ENCODE measurements at places on chromosomes 12 and 14.

- no peak for DNase-seq
Observed at GRCh38 chr12:51669271-51669670, 78.2 kb downstream of the SCN8A start.

DNA sequence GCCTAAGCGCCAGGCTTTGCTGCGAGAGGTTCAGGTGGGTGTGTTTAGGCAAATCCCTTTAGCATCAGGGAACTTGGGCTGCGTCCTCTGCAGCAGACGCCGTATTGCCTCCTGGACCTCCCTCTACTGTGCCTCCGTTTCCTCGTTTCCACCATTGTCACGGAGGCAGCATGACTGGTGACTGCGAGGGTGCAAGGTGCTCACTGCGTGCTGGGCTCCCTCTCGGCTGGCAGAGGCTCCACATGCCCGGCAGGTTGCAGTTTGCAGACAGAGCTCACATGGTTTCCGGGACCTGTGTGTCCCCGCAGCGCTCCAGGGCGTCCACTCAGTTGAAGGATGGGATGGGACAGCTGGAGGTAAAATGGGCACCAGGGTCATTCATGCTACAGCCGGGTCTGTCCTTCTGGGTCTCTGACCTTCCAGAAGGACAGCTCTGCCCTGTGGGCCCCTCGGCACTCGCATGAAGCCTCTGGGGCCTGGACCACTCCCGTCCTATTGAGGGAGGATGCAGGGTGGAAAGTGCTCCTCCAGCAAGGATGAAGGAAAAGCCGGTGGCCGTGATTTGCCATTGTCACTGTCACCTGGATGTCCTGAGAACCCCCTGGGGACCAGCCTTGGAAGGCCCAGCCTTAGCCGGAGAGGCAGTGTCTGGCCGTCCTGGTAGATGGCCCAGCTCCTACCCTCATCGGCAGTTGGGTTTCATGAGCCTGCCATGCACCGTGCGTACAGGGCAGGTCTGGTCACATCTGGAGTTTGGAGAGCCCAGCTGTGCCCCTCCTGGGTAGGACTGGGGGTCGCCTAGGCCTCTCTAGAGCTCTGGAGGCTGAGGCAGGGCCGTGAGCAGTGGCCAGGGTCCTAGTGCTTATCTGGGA is 146.5 kb downstream of the KIF26A start:
- DNase-seq: no peak

GRCh38 chr14:75201087-75201486 is 24.7 kb upstream of the TMED10 start:
- DNase-seq: no peak

DNA sequence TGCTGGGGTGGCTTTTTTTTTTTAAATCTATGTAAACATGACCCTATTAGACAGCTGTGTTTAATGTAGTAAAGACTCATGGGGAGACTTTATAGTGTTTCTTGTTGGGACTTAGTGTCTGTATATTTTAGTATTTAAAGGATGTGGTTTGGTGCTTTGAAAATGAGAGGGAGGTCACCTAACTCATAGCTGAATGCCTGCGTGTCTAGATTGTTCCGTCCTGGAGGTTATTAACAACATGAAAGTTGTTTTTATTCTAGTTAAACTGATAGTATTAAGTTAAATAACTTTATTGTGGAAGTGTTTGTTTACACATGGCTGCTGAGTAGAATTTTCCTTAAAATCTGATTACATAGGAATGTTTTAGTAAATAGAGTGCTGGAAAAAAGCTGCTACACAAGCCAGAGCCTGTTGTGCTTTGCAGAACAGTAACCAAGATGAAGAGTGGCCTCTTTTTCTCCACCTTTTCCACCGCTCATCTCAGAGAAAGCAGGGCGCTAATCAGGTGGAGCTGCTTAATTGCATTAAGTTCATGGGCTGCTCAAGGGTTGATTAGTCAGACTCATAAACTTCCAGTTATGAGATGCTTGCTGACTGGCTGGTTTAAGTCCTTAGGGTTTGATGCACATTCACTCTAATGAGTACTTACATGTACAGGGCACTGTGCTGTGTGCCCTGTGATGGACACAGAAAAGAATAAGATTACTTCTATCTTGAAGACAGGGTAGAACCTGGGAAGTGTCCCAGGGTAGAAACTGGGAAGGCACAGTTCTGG is 62.7 kb downstream of the FBXO34 start:
- DNase-seq: no peak

DNA sequence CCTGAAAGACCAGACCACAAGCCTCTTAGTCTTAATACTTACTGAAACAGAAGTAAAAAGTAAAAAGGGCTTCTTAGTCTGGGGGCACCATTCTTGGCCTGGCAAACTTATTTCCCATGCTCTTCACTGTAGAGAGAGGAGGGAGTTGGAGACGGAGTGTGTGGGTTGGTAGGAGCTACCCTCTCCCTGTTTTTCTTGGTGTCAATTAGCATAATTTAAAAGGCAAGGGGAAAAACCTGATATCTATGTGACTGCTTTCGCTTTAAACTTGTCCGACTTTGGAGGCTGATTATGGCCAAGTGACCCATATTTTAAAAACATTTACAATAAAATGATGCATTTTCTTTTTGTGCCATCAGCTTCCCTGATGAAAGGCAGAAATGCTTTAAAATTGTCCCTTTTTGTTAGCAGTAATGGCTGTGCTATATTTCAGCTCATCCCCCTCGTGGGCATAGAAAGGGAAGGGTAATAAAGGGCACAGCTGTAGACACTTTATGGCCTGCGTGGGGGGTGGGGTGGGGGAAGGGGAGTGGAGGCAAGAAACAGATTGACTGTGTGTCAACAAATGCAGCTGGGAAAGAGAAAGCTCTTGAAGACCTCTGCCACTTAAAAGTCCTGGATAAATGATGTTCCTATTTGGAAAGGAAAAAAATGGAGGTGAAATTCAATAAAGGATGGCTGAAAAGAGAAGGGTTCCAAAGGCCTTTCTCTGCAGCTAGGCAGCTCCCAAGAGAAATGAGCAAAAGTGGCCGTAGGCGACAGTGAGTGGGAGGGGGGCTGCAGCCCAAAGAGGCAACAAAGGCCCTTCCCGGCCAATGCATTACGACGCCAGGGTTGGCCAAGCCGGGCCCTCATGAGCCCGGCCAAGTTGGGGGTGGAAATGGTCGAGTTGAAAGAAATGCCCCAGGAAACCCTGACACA is 57.5 kb upstream of the TMEM263 start:
- DNase-seq: peak; percentile 46

- DNase-seq: no peak
Observed at GRCh38 chr14:104256025-104256424, 117.6 kb downstream of the KIF26A start.

GRCh38 chr12:131001493-131001892 is 47.8 kb downstream of the ADGRD1 start:
- DNase-seq: no peak

GRCh38 chr12:49188916-49189367 is at the start of gene TUBA1A:
TUBA1A (minus strand) TSS chr12:49189080; CDS start chr12:49188979, 101 bp downstream.
- peak; percentile 95 for DNase-seq

- DNase-seq: no peak
Observed at GRCh38 chr12:49261721-49262120, 3.2 kb upstream of the TUBA1C start.

GRCh38 chr12:77891518-77892147 is 60.9 kb downstream of the NAV3 start:
- no peak for DNase-seq

DNA sequence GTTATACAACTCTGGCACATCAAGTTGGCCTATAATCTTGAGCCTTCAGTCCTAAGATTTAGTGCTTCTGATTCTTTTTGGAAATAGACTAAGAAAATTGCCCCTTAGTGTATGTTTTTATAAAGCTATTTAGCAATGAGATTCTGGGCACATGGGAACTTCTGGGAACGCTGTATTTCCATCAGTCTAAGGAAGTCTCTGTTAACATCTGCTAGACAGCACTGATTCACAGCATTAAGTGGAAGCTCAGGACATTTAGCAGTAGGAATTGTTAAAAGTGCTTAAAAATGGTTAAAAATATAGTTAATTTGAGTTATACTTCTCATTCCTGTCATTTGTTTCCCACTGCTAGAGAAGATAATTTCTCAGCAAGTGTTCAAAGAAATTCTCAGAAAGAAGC is 579.1 kb downstream of the SLC16A7 start:
- DNase-seq: no peak

- no peak for DNase-seq
Observed at GRCh38 chr12:22029491-22029890, 16.5 kb upstream of the CMAS start.

DNA sequence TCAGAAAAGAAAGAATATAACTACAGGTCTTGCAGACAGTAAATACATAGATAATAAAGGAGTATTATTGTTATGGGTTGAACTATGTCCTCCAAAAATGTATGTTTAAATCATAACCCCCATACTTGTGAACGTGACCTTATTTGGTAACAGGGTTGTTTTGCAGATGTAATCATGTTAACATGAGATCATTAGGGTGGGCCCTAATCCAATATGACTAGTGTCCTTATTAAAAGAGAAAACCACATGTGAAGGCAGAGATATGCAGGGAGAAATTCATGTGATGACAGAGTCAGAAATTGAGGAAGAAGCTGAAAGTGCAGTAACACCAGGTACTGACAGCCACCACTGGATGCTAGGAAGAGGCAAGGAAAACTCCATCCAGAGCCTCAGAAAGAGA is 29.0 kb downstream of the MAGOHB start:
- no peak for DNase-seq

GRCh38 chr12:89390802-89391673 is 38.7 kb upstream of the DUSP6 start:
- DNase-seq: no peak

GRCh38 chr14:69845787-69846186 is 33.4 kb upstream of the SMOC1 start:
- DNase-seq: no peak

DNA sequence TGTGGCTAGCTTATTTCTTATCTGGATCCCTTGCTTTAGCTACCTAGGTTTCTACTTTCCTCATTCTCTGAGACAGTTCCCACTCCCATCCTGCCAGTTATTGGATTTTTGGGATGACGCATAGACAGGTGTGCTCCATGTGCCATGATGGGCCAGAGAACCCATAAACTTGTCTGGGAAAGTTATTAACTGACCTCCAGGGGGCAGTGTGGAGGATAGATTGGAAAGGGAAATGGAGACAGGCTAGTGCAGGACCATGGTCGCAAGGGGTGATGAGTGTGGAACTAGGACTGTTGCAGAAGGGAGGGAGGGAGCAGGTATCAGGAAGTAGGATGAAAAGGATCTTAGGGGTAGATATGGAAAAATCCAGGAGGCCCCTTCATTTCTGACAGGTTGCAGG is 80.3 kb downstream of the ESRRB start:
- DNase-seq: peak; percentile 67

GRCh38 chr12:75819512-75819911 is 212.1 kb downstream of the PHLDA1 start:
- no peak for DNase-seq

DNA sequence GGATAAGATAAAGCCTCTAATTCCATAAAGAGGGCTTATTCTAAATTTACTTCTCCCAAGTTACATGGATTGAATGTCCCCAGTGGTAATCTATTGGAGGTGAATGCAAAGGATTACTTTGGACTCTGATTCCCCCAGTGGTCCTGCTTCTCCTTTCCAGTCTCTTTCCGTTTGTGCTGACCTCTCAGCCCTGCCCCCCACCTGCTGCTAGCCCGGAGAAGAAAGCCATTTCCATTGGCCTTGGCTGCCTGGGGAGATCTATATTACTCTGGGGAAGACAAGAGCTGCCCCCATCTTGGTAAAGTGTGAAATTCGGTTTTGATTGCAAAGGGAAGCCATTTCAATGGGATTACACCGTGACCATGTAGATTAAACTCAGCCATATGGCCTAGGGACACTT is 13.3 kb downstream of the ASCL1 start:
- no peak for DNase-seq

- no peak for DNase-seq
Observed at GRCh38 chr14:68389943-68390342, 402.9 kb downstream of the ZFP36L1 start.

DNA sequence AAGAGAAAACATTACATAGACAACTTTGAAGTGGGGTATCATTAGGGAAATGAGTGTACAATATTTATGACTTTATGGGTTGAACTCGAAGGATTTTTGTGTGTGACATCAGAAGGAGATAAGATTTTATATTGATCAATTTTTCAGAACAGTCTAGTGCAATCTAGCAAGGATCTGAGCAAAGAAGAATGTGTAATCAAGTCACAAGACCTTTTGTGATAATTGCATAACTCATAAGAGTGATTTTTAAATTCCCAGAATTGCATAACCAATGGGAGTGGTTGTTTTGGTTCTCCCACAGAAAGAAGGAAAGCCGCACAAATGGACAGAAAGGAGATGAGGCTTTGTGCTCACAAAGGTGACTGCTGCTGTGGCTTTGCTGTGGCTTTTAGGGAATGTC is 441.8 kb upstream of the FLRT2 start:
- DNase-seq: no peak

- DNase-seq: no peak
Observed at GRCh38 chr14:61625165-61625564, 70.1 kb upstream of the HIF1A start.

- DNase-seq: no peak
Observed at GRCh38 chr12:71626768-71627167, 36.9 kb downstream of the ZFC3H1 start.

- no peak for DNase-seq
Observed at GRCh38 chr12:127729381-127729780, 537.6 kb upstream of the TMEM132C start.

GRCh38 chr12:15629108-15629507 is 160.1 kb downstream of the EPS8 start:
- DNase-seq: peak; percentile 41
